ENCODE measurements at places on chromosomes 2 and 18.

GRCh38 chr2:61792355-61792890 is 61.4 kb downstream of the FAM161A start:
- no peaks in the 10 kb centered on the region for H3K36me3 ChIP-seq
- H3K27me3 ChIP-seq: no peaks in the 10 kb centered on the region
- no peak for DNase-seq
- no peaks in the 10 kb centered on the region for H3K4me1 ChIP-seq
- H3K27ac ChIP-seq: no peak overlapping the region
- no peak overlapping the region for H3K4me3 ChIP-seq

- H3K36me3 ChIP-seq: no peaks in the 10 kb centered on the region
- no peak overlapping the region for H3K4me3 ChIP-seq
- no peak overlapping the region for H3K27ac ChIP-seq
- no peak for DNase-seq
These were observed 280.4 kb upstream of the COL3A1 start for GRCh38 chr2:188693771-188694170.

DNA sequence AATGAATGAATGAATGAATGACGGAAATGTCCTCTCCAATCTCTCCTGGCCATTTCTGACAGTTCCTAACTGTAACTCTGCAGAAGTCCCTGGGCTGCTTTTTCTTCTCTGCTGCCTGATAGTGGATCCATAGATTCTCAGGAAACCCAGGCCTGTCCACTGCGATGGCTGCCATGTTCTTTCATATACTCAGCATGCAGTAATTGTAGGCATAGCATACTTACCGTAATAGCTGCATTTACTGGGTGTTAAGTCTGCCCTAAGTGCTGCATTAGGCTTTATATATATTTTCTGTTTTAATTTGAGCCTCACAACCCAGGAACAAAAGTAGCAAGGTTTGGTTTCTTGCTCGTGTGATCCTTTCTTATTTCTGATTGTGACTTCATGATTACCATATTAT is 122.9 kb downstream of the DCC start:
- H3K4me1 ChIP-seq: no peaks in the 10 kb centered on the region
- no peak overlapping the region for H3K4me3 ChIP-seq
- no peak overlapping the region for H3K27ac ChIP-seq
- no peaks in the 10 kb centered on the region for H3K36me3 ChIP-seq
- H3K27me3 ChIP-seq: no peaks in the 10 kb centered on the region

- no peak overlapping the region for H3K27ac ChIP-seq
- DNase-seq: no peak
- H3K4me1 ChIP-seq: no peaks in the 10 kb centered on the region
- H3K36me3 ChIP-seq: no peaks in the 10 kb centered on the region
- no peak overlapping the region for H3K4me3 ChIP-seq
- H3K27me3 ChIP-seq: no peaks in the 10 kb centered on the region
These were observed 421.2 kb downstream of the CMPK2 start for GRCh38 chr2:6444514-6444913.

GRCh38 chr2:233761040-233761769 is 1.1 kb downstream of the UGT1A1 start:
- H3K27me3 ChIP-seq: no peaks in the 10 kb centered on the region
- no peaks in the 10 kb centered on the region for H3K36me3 ChIP-seq
- no peaks in the 10 kb centered on the region for H3K4me1 ChIP-seq
- no peak overlapping the region for H3K27ac ChIP-seq
- H3K4me3 ChIP-seq: no peak overlapping the region
